Stromal cell of bone marrow (primary cell): ENCODE measurements at places on chromosomes 1 and 21.

- no peak for DNase-seq
Observed at GRCh38 chr1:86227026-86227425, 70.5 kb upstream of the COL24A1 start.

DNA sequence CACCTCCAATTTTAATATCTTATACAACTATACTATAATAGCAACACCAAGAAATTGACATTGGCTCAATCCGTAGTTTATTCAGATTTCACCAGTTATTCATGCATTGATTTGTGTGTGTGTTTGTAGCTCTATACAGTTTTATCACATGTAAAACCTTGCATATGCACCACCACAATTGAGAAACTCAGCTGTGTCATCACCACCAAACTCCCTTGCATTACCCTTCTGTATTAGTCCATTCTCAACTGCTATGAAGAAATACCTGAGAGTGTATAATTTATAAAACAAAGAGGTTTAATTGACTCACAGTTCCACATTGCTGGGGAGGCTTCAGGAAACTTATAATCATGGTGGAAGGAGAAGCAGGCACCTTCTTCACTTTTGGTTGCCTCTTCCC, 162.1 kb downstream of the PATJ start:
- no peak for DNase-seq

GRCh38 chr1:88730132-88730675, 46.1 kb downstream of the PKN2 start:
- DNase-seq, result no peak

GRCh38 chr1:213333121-213333520, 282.1 kb downstream of the RPS6KC1 start:
- DNase-seq, result no peak

- DNase-seq, result peak; percentile 34
Observed at GRCh38 chr1:11731691-11732283, 4.1 kb upstream of the AGTRAP start.

- DNase-seq, result no peak
Observed at GRCh38 chr1:160658162-160658813, 11.4 kb upstream of the SLAMF1 start.

- no peak for DNase-seq
Observed at GRCh38 chr1:6440198-6441126, 15.9 kb downstream of the ESPN start.

DNA sequence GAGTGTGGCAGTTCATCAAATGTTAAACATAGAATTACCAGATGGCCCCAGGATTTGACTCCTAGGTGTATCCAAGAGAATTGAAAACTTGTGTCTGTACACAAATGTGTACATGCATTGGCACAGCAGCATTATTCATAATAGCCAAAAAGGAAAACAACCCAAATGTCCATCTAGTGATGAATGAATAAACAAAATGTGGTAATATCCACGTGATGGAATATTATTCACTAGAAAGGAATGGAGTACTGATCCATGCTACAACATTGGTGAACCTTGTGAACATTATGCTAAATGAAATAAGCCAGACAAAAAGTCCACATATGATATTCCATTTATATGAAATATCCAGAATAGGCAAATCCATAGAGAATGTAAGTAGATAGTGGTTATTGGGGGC, 77.7 kb downstream of the RAVER2 start:
- no peak for DNase-seq

DNA sequence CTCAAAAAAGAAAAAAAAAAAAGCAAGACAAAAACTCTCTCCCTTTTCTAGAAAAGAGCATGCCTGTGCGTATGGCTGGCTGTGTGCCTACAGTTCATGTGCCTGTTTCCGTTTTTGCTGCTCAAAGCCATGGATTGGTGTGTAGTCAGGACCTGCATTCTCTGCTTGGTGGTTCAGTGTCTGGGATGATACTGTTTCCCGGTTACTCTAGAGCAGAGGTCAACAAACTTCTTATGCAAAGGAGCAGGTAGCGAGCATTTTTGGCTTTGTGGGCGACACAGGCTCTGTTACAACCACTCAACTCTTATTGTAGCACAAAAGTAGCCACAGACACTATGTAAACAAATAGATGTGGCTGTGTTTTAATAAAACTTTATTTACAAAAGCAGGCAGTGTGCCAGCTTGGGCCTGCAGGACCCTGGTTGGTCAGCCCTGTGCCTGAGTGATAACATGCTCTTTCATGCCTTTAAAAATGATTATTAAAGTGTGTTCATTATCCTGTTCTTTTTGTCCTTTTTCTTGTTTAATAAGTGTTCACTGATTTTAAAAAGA, 524.2 kb downstream of the KIF26B start:
- no peak for DNase-seq
